ENCODE measurements at places on chromosomes 7 and 10.

GRCh38 chr7:151722533-151722932, 154.4 kb downstream of the PRKAG2 start:
- no peak for DNase-seq

GRCh38 chr10:17229717-17229966, 1.6 kb downstream of the VIM start:
- DNase-seq: no peak

DNA sequence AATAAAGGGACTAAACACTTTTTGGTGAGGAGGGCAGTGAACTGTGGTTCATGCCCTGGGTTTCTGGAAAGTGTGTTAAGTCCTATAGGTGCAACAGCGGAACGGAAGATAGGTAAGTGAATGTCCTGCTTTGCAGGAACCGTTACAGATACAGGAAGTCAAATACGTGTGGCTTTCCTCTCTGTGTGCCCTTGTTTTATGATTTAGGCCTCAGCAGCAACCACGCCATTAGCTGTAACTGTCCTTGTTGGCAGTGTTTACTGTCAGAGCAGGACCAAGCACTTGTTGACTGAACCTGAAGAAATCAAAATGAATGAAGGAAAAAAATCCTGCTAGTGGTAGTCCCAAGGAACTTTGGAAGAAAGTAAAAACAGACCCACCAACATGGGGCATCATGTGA, 150.3 kb downstream of the PIP4K2A start:
- no peak for DNase-seq

- DNase-seq: no peak
Measured at GRCh38 chr10:104038958-104039752, 46.5 kb downstream of the COL17A1 start.

DNA sequence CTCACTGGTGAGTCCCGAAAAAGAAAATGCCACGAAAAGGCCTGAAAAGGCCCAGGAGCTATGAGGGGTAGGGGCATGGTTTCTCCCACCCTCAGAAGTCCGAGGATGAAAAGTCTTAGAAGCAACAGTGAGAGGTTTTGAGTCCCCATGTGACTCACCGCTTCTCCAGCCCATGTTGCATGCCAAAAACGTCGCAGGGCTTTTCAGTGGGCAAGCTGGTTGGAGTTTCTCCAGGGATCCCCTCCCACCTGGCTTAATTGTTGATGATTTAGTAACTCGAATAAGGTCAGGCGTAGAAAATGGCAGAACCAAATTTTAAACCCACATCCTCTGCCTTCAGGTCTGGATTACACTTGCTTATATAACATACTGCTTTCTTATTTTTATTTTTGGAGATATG, 96.3 kb upstream of the ARMC3 start:
- DNase-seq: no peak

DNA sequence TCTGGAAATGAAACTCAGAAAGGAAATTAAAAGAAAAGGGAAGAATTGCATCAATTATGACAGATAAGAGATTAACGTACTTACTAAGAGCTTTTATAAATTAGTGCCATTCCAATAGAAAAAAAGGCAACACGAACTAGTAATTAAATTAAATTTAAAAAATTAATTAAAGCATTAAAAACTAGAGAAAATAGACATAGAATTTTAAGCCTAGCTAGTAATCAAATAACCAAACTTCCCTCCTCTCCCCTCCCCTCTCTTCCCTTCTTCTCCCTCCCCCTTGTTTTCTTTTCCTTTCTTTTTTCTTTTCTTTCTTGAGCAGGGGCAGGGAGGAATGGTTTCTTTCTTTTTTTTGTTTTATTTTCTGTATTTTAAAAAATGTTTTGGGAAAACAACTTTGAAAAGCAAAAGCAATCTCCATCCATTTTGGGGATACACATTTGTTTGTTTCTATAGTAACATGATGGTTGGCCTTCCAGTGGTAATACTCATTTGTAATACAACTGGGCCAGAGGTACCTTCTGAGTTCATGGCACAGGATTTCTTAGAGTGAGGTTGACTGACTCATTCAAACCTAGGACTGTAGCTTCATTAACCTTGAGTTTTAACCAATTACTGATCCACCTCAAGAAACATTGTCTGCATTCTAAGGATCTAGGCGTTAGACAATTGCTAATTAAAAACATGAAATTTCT, 132.6 kb downstream of the ST7 start:
- DNase-seq: no peak

- no peak for DNase-seq
Measured at GRCh38 chr7:140671966-140672365, 779 bp upstream of the ADCK2 start.

DNA sequence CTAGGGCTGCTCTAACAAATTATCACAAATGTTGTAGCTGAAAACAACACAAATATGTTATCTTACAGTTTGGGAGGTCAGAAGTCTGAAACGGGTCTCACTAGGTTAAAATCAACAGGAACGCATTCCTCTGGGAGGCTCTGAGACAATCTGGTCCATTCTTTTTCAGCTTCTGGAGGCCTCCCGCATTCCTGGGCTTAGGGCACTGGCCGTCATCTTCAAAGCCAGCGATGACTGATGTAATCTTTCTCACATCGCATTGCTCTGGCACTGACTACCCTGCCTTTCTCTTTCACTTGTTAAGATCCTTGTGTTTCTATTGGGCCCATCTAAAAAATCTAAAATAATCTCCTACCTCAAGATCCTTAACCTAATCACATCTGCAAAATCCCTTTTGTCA, 1071.5 kb upstream of the C7orf33 start:
- DNase-seq: no peak

Data from HS-5 (cell line).